ENCODE measurements at places on chromosomes 3 and 15.
A peak's percentile ranks its signal among the peaks of the same experiment; 100 is the strongest.

DNA sequence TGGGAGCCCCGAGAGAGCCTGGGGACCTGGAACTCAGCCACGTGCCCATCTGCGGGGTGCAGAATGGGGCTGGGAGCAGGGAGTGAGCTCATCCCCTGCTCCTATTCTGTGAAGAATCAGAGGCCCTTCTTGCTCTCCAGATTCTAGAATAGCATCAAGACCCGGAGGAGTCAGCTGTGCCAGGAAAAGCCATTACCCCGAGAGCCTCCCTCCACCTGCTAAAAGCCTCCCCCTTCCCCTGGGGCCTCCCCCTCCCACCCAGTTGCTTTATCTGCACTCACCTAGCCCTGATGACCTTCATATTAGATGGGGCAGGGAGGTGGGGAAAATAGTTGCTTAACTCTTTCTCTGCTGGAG, 23.1 kb downstream of the CCDC33 start:
- no peak for DNase-seq

DNA sequence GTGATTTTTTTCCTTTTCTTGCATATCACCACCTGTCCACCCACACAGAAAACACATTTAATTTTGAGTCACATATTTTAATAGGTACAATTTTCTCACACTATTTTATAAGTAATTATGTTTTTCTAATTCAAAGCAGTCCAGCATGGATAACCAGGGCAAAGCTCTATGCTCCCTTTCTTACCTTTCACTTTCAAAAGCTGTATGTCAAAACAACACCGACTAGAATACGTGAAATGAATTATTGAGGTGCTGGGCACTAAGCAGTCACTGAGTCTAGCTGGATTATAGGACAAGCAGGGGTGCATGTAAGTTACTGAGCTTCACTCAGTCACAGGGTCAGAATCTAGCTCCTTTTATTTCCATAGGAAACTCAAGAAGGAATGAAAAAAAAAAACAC, 60.6 kb downstream of the LSAMP start:
- no peak for DNase-seq

DNA sequence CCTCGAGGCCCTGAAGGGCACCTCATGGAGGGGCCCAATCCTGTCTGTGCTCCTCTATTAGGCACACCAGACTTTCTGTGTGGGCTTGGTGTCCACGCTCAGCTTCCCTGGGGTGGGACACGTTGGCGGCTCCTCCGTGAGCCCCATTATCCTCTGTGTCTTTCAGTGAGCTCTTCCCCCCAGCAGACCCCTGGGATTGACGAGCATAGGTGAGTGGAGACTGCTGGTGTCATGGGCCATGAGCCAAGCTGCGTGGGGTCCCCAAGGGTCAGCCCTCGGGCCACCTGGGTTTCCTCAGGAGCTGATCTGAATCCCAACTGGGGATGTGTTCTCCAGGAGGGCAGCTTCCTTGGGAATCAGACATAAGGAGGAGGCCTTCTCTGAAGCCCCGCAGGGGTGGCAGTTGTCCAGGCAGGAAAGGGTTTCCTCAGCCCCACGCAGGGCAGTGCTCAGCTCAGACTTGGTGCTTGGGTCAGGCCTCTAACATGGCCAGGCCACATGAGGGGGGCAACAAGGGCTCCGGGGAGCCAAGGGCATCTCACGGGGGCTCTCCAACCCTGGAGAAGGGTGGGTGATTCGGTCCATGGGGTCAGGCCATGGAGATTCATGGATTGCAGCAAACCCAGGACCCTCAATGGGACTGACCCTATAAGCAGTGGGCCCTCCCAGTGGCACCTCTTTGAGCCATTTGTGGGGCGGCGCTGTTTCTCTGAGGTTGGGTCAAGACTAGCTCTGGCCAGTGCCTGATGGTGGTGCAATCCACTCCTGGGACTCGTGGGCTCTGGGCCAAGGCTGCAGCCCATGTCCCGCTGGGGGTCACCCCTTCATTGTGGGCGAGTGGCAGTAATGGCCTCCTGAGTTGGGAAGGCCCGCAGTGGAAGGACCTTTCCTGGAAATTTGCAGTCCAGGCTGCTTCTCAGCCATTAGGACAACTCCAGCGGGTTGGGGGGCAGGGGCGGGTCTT, 222.5 kb downstream of the SNRPN start:
- no peak for DNase-seq

DNA sequence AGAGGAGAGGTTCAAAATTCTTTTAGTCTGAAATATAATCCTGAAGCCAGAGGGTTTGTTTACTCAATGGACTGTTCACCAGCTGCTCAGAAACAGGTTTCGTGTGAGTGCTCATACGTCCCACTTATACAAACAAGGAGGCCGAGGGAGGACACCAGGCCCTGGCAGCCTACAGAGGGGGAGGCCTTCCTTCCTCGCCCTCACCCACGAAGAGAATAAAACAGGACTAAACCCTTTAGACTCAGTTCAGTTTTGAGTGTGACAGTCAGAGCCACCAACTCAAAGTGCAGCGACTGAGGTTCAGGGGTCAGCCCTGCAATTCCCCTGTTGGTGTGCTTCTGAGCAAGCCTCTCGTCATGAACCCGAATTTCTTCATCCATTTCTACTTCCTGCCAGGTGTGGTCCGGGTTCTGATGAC, 17.3 kb downstream of the FAM174B start:
- peak; percentile 29 for DNase-seq

DNA sequence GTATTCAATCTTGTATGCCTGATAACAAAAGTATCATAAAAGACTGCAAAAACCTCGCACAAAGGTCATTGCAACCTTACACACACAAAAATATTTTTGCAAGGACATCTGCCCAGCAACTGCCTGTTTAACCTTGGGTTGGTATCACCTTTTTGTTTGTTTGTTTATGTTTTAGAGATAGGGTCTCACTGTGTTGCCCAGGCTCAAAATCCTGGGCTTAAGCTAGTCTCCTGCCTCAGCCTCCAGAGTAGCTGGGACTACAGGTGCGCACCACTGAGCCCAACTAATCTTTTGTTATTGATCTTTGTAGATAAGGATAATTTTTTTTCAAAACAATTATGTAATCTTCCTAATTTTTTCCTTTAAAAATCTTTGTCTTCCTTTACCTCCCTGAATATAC, 54.2 kb downstream of the SPTSSB start:
- no peak for DNase-seq

DNA sequence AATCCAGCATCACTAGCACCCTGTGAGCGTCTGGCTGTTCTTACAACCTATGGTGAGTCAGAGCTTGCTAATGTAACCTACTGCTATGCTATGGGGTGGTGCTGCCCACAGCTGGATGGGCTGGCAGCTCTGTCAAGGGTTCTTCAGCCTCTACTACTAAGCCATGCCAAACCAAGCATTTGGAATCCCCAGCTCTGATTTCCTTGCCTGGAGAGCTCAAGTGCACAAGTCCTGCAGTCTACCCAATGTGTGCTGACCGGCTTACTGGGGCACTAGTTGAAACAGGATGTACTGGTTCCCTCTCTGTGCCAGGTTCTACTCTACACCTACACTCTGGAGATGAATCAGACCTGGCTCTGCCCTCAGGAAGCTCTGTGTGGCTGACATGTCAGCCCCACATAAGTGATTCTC, 4.2 kb downstream of the TEX264 start:
- DNase-seq: peak; percentile 59

DNA sequence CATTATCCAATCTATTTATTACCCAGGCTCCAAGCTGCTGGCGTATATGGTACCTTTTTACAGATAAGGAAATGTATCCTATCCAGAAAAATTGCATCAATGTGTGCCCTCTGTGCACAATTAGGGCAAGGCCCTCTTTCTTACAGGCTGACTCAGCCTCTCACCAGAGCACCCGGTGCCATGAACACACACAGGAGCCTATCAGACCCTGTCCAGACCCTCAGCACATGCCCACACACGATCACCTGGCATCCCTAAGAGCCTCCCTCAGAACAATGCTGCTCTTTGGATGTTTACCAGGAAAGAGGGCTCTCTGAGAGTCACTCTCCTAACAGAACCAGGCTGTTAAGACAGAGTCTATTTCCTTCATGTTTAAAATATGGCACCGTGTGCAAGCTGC, 460.0 kb upstream of the TBL1XR1 start:
- no peak for DNase-seq

- no peak for DNase-seq
Observed at GRCh38 chr3:125154110-125154509, 58.4 kb downstream of the SLC12A8 start.

DNA sequence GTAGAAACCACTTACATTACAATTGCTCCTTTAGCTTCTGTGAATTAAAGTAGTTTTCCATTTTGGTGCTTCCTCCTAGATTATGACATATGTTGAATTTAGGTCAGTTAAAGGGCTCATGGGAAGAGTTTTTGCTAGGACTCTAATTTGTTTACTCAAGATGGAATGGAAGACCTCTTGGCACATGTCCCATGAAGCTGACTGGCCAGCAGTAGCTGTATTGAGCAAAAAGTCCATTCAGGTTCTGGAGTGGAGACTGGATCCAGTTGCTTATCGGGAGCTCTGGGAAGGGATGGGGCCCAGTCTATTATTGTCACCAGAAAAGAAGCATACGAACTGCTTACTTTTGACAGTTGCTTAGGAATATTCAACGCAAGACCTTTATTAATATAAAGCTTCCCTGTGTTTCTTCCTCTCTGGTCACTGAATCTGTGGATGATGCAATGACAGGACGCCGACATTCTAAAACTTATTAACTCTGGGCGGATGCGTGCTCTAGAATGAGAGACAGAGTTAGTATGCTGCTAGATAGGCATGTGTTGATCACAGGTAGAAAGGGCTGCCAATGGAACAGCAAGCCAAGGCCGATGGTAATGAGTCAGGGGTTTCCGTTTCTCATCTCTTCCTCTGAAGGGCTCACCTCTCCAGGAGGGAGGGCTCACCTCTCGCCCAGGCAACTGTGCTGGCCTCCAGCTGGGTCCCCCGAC, 155.8 kb downstream of the NR1D2 start:
- no peak for DNase-seq

DNA sequence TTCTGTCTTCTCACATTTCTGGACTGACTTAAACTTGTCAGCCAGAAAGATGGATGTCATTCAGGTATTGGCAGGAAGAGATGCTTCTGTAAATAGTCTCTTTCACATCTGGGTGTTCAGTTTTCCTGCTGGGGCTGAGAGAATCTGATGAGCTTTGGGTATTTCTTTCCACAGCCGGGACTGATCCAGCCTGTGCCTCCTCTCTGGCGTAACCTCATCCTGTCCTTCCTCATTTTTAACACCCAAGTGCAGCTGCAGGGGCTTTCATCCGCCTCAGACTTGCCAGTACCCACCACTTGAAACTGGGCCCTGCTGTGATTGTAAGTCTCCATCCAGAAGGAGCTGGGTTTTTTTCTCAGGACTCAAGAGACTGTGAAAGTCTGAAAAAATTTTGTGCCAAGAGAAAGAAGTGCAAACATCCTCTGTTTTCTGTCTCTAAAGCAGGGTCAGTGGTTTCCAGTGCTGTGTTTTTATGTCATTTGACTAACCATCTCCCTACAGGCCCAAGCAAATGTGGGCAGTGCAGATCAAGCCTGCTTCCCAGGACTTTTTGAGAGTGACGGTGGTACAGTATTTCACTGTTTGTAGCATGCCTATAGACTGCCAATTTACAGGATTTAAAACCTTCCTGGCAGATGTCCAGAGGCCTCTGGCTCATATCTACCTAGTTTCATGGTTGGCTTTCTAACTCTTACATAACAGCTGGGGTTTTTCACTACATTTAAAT, 342.7 kb downstream of the PTPRG start:
- peak; percentile 64 for DNase-seq

GRCh38 chr15:89576417-89576773, 1.1 kb downstream of the TICRR start:
- DNase-seq: peak; percentile 9

GRCh38 chr15:98787936-98788757, 139.8 kb downstream of the IGF1R start:
- DNase-seq: no peak

- DNase-seq: no peak
Observed at GRCh38 chr3:42732829-42733459, 30.3 kb upstream of the HHATL start.

DNA sequence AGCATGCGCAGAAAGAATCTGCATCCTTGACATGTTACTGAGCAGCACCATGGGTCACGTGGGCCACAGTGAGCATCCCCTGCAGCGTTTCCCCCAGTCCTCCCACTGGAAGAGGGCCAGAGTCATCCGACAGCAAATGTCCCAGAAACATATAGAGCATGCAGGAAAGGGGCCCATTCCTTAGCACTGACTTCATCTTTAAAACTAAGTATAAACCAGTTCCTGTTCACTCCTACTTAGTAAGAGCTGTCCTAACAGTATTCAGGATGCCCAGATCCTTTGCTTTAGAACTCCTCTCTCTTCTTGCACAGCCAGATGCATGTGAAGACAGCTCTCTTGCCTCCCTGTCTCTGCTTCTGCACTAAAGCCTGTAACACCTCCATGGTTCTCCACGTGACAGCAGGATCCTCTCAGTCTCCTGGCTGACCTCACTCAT, 79.3 kb upstream of the OXTR start:
- peak; percentile 84 for DNase-seq

- DNase-seq: no peak
Observed at GRCh38 chr3:140052771-140053702, 118.1 kb downstream of the CLSTN2 start.

GRCh38 chr3:45100981-45101407, 45.2 kb downstream of the CDCP1 start:
- DNase-seq: peak; percentile 29

DNA sequence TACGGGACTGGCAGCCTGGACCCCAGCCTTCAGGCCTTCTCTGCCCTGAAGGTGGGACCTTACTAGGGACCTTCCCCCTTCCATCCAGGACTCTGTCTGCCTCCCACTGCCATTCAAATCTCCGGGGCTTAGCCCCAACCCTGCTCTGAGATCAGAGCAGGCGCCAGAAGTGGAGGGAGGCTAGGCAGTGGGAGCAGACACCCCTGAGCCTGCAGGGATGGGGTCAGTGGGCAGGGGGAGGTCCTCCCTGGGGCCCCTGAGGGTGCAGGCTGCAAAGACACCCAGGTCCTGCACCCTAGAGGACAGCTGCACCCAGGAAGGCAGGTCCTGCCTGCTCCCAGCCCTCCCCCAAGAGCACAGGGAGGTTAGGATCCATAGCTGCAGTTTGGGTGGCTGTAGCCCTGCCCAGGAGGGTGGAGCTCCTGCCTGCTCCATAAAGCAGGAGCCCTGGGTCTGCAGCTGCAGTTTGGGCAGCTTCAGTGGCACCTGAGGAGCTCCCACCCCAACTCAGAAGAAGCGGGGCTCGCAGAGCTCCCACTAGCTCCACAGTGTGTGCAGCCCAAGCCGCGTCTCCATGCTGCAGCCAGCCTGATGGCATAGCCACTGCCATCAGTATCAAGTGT, 8.1 kb upstream of the POC1A start:
- no peak for DNase-seq

DNA sequence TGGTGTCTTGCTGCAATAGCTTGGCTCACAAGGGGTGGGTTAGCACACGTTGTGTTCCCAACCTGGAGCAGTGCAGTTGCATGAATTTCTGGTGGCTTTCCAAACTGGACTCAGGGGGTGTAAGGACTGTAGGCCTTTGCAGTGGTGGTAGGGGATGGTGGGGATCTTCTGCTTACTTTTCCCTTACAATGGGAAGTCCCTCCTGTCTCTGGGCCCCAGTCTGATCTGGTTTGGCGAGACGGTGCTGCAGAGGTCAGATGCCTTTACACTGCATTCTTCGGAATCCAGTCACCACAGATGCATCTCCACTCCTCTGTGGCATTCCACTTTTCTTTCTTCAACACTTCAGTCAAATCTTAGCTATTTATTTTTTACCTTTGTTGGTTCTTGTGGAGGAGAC, 132.1 kb downstream of the DOCK3 start:
- DNase-seq: no peak

Measured in astrocyte of the spinal cord (primary cell).